ENCODE measurements at places on chromosomes 11 and 22.
A peak's percentile ranks its signal among the peaks of the same experiment; 100 is the strongest.

GRCh38 chr11:74487875-74488274 lies 5.6 kb downstream of the LIPT2 start:
- DNase-seq: no peak

GRCh38 chr11:74466916-74467885 lies at the start of gene KCNE3:
Gene KCNE3, minus strand, starts transcription at chr11:74467549. Its CDS starts 9,986 bp downstream, at chr11:74457563.
- DNase-seq: no peak

GRCh38 chr22:17578136-17578754 lies 14.9 kb downstream of the SLC25A18 start:
- no peak for DNase-seq

- DNase-seq: no peak
Observed at GRCh38 chr11:128888034-128888985, 2.8 kb upstream of the KCNJ5 start.

DNA sequence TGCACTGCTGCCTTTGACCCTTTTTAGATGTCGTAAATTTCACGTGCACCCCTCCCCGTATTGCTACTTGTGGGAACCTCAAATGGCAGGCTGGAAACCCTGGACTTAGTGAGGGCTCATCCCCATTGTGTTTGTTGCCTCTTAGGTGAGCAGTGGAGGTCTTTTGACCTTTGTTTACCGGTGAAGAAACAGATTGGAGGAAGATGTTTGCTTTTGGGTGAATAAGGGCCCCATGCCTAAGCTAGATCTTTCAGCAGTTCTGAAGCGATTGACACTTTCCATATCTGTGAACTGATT lies 782 bp downstream of the SMARCB1 start:
- no peak for DNase-seq

DNA sequence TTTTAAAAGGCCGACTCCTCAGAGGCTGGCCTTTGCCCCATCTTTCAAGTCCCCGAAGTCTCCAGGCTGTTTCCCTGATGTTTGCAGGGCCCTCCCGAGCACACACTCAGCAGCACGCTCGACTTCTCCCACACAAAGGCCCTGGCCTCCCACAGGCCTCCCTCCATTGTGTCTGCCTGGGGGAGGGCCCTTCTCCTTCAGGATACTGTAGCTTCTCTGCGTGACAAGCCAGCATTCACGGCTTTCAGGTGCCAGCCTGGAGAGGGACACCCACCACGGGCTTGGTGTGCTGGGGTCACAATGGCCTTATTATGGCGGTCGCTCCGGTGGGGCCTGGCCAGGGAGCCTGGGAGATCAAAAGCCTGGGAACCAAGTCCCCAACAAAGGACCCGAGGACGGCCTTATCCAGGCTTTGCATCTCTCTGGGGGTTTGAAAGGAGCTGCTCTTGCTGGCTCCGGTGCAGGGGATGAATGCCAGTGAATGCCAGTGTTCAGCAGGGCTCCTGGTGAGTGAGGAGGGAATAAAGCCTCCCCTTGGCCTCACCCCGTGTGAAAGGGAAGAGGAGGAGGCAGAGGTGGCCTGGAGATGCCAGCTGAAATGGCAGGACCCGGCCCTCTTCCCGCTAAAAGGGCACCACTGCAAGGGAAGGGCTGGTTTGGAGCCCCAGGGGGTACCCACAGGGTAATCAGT lies 55.0 kb downstream of the TRAF6 start:
- DNase-seq: no peak

GRCh38 chr11:110362971-110363509 lies 66.6 kb upstream of the RDX start:
- DNase-seq: peak; percentile 24

DNA sequence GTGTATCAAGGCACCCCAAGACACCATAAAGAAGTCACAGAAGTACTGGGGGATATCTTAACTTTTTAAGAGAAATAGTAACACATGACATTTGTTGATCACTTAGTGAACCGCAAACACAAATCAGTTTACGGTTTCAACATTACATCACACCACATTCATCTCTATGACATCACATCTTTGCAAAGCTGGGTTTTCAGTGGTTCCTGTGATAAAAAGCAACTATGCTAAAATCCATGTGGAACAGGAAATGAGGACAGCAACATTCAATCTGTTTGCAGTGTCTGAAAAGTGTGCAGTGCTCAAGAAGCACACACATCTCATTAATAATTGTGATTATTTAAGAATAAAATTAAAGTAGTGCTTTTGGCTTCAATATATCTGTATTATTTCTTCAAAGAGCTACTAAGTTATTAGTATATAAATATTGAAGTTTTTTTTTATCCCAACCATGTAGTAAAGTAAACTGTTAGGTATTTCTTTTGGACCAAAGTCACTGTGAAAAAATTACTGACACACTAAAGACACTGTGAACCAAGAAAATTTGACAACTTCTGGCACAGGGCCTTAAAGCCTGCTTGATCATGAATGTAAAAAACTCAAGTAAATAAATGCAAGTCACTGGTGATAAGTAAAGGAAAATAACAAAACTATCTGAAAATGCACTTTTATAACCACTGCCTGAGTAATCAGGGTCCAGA lies 156.0 kb upstream of the SOX6 start:
- DNase-seq: no peak

- no peak for DNase-seq
Observed at GRCh38 chr11:68314203-68315170, 2.1 kb downstream of the LRP5 start.

Data from HEK293T (cell line).